ENCODE measurements at places on chromosomes 1 and 21.

DNA sequence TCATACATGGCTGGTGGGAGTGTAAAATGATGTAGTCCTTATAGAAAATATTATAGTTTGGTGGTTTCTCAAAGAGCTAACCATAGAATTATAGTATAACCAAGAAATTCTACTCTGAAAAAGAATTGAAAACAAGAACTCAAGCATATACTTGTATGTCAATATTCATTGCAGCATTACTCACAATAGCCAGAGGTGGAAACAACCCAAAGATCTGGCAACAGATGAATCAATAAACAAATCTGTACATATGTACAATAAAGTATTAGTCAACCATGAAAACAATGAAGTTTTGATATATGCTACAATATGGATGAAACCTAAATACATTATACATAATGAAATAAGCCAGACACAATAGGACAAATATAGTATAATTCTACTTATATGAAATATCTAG, 29.7 kb downstream of the XCL1 start:
- no peak for DNase-seq

- no peak for DNase-seq
These were observed 10.7 kb downstream of the TIE1 start for GRCh38 chr1:43311521-43311920.

DNA sequence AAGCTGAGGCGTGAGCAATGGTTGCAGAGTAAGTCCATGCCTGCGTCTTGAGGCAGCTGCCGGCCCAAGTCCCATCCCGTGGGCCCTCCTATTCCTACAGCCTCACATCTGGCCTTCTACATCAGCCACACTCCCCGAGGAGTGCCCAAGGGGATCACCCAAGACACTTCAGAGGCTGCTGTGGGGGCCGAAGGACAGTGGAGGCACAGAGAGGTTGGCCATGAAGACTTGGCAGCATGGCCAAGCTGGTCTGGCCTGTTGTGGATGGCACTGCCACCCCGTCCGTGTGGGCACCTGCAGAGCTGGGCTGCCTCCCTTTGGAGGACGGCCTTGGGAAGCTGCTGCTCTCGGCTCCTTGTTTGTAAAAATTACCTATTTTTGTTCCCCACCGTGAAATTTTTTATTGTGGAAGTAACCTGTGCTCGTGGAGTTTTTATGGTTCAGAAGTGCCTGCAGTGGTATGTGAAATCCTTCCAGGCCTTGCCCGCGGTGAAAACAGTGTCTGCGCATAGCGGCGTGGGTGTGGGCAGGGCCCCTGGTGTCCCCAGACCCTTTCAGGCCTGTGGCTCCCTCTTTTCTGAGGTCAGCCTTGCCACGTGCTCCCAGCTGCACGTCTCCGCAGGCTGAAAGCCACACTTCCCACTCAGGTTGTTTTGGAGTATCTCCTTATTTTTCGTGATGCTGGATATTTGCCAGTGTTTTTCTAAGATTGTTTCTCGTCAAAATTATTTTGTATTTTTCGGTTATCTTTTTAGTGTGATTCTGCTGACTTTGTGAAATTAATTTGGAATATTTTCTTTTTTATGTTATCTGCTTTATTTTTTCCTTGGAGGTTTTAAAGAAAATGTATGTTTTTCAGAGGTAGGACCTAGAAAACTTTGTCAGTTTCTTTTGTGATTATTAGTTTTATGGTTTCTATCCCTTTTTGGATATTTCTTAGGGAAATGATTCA, 20.6 kb downstream of the SLX9 start:
- no peak for DNase-seq

GRCh38 chr1:233516732-233517131, 97.2 kb upstream of the KCNK1 start:
- no peak for DNase-seq

DNA sequence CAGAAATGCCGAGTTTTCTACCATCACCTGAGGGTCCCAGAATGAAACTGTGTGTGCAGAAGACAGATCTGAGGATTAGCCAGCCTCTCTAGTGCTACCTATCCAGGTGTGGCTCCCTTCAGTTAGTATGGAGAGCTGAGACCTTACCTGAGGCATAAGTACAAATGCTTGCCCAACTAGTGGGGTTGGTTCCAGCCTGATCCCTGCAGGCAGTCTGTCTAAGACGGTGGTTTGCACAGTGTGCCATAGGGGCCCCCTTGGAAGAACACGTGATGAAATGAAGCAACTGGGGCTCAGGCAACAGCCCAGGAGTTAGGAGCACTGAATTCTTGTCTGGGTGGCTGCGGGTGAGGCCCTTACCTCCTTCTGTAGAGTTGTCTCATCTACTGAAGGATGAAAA, 15.6 kb downstream of the S100A7A start:
- no peak for DNase-seq

DNA sequence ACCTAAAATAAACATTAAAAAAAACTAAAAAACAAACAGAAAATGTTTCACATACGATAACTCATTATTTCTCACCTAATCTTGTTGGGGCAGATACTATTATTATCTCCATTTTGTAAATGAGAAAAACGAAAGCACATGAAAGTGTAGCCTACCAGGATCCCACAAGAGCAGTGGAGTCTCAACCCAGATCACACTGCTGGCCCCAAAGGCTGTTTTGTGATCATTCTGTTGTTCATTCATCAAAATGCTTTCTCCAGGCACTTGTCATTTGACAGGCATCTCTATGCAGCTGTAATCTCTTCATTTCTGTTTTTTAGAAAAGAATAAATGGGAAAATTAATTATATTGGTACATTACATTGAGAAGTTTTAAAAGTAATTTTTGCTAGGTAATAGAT, 67.5 kb downstream of the AK5 start:
- no peak for DNase-seq

DNA sequence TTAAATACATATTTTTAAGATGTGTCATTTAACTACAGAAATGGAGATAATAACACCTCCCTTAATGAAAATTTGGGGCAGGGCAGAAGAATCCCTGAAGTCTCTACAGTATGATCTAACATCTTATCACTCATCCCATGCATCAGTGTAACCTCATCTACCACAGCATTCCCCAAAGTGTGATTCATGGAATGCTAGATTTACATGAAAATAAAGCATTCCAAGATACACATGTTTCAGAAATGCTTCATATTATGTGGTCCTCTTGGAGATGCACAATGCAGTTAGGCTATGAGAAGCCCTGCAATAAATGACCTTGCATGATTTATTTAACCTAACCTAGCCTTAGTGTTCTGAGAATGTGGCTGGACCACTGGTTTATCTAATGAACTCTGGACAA, 166.9 kb upstream of the SYT6 start:
- no peak for DNase-seq

GRCh38 chr1:41641475-41641814, 157.0 kb upstream of the EDN2 start:
- DNase-seq: no peak

DNA sequence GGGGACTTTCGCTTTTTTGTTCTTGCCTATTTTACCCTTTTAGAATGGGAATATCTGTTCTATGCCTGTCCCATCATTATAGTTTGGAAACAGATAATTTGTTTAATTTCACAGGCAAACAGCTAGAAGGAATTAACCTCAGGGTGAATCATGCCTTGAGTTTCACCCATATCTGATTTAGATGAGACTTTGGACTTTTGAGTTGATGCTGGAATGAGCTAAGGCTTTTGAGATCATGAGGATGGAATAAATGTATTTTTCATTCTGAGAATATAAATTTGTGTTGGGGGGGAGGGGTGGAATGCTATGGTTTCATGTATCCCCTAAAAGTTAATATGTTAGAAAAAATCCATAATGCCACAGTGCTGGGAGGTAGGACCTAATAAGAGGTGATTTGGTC, 56.1 kb upstream of the TACSTD2 start:
- DNase-seq: no peak

GRCh38 chr1:204283711-204284651, 70.2 kb upstream of the GOLT1A start:
- no peak for DNase-seq

DNA sequence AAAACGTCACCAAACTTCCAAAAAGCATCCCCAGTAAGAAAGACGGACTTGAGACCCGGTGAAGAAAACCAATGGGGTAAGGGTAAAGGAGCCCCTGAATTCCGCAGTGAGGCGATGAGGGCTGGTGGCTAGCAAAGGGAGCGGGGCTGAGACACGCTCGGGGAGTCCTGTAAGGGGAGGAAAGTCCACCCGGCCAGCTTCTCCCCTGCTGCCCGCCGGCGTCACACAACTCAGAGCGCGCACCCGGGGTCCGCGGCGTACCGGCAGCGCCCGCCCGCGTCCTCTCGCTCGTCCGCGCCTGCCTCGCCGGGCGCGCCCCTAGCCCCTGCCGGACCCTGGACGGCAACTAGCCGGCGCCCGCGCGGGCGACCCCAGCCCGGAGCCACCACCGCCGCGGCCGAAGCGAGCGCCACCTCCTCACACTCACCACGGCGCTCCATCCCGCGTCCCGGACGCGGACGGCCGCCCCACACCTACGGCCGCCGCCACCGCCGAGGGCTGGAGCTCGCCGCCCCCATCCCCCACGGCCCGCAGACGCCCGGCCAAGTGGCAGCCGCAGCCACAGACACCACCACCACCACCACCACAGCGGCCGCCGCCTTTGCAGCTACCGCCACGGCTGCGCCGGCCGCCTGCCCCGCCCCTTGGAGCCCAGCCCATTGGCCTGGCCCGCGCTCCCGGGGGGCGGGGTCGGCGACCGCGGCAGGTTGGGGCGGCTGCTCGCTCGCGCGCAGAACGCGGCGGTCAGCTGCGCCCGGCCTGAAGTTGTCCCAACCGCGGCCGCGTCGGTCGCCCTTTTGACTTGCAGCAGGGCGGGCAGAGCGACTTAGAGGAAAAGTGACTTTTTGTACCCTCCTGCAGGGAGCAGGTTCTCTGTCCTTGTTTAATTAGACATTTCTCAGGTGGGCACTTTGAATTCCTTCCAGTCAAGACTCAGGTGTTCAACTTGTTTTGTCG, 10.0 kb upstream of the ARHGAP29 start:
- DNase-seq: no peak

DNA sequence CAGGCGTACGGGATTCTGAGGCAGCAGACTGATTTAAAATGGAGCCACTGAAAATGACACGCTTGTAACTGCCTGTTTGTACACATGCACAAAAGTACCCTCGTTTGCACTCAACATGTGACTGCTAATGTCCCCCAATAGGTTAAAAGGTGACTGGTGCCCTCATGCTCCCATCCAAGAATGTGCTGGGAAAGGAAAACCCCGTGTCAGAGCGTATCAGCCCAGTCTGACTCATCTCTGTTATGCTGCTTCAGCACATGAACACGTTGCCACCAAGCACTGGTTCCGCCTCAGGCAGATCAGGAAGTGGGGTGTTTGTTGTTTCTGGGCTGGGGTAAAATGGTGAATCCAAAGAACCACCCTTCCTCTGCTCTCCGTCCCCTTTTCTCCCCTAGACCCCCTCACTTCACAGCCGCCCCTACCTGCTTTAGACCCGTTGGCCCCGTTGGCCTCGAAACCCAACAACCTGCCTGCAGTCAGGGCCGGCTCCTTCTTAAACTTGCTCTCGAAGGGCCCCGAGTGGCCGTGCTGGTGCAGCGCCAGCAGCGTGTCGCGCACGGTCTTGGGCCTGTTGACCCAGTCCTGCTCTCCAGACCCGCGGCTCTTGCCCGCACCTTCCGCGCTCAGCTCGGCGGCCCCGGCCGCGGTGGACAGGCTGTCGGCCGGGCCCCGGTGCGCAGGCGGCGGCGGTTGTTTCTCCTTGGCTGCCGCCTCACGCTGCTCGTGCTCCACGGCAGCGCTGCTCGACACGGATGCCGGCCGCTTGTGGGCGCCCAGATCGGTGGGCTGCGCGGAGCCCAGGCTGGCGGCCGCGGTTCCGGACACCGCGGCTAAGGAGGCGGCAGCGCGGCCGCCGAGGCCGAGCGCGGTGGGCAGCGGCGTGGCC, 1.7 kb downstream of the IRF2BP2 start:
- peak; percentile 93 for DNase-seq

GRCh38 chr1:230120921-230121381, 53.9 kb downstream of the GALNT2 start:
- peak; percentile 49 for DNase-seq

DNA sequence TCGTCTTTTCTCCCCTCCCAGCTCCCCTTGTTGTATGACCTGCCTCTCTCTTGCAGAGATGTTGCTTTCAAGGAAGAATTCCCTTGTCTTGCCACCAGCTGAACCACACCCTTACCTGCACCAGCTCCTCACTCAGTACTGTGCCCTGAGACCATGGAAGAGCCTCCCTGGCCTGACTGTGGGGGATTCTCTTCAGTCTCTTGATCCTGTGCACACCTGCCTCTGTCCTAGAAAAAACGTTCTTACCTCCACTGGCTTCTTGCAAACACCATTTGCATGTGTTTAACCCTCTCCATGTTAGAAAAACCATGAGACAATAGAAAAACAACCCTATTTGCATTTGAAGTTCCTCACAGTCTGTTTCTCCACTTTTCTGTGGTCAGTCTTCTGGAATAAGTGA, 43.3 kb upstream of the FCRL4 start:
- no peak for DNase-seq

- no peak for DNase-seq
These were observed 488 bp downstream of the FAM78B start for GRCh38 chr1:166166329-166166697.

- DNase-seq: peak; percentile 68
These were observed 1.7 kb downstream of the TMCC2 start for GRCh38 chr1:205229399-205229871.

All from Kasumi-1 (cell line).